Fibroblast of skin of right quadriceps (primary cell): ENCODE measurements at places on chromosomes 12 and 14.

DNA sequence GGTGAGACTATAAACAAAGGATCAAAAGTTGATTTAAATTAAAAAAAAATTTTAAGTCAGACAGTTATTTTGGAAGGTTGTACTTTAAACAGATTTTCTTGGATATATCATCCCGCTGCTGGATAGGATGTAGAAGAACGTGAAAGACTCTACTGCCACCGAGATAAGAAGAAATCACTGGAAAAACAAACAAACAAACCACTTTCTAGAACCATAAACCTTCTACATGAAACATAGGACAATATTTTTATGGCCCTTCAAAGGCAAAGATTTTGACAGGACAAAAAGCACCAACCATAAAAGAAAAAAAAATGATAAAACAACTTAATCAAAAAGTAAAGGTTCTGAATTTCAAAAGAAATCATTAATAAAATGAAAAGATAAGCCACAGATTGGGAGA, 268.2 kb upstream of the DAAM1 start:
- DNase-seq = no peak

GRCh38 chr12:47819138-47819895, 386 bp downstream of the HDAC7 start:
- DNase-seq = no peak

- DNase-seq = no peak
These were observed 535.6 kb upstream of the ATP2B1 start for GRCh38 chr12:90244232-90244631.

DNA sequence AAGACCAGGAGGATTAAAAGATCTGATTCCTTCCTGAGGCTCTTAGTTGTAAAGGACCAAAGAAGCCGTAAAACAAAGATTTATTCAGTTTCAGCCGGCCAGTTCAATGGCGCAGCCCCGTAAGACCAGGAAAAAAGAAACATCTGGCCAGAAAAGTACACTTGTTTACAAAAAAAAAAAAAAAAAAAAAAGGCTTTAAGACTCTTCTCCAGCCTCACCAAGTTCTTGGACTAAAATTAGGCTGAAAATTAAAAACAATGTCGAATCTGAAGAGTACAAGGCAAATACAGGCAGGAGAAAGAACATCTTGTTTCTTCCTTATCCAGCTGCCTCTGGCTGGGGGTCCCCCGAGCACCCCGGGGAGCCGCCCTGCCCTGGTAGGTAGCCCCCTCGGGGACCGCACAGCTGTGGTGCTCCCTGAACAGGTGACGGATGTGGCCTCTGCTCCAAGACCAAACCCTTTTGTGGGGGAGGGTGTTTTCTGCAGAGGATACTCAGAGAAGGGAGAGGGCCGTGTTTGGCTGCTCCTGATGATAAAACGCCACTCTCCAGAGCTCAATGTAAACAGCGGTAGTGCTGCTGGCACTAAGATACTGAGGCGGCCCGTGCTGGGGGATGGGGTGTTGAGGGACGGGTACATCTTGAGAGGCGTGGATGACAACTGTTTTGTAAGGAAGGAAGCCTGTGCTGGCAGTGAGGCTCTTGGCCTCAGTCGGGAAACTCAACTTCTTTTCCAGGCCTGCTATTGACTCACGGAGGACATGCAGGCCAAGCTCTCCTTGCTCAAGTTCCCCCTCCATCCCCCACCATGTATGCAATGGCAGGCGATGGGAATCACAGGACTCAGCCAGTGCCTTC, 201.0 kb upstream of the DIO3 start:
- no peak for DNase-seq

- DNase-seq = no peak
These were observed 60.9 kb downstream of the MAP3K9 start for GRCh38 chr14:70748422-70748821.

DNA sequence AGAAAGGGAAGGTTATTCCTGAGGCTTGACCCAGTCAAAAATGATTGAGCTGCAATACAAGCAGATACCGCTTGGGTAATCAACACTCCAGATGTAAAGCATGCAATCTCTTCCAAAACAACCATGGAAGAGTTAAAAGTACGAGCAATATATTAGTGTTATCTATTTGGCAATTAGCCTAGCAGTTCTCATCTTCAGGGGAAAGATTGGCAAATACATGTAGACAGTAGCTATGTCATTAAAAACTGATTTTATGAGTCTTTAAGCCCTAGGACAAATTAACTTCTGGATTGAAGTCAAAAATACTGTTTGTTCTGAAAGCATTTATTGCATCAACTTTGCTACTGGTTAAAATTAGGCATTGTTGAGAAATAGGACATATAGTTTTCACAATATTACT, 9.3 kb upstream of the GYS2 start:
- DNase-seq = no peak

DNA sequence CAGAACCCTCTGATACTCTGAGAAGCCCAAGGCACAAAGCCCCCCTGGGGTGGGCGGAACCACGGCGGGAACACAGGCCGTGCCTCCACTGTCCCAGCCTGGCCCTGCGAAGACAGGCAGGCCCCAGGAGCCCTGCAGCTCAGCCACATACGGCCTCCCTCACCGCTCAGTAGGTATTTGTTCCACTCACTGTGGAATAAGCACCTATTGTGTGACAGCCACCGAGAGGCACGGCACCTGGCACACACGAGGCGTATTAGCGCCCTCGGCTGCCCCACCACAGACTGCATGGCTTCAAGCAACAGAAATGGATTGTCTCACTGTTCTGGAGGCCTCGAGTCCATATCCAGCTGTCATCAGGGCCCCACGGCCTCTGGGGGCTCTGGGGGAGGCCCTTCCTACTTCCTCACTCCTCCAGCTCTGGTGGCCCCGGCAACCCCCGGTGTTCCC, 66.3 kb downstream of the NCOR2 start:
- DNase-seq = no peak

DNA sequence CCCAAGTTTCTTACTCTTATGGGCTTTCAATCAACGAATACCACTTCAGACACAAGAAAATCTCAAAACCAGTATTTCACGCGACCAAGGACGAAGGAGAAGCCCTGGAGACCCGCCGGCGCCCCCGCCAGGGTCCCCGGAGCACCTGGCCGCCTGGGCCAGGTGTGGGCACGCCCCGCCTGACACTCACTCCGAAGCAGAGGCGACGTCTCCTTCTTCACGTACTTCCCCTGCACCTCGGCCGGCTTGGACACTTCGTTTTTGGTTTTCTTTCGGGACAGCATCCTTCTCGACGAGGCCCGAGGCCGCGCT, 466 bp downstream of the SAV1 start:
- DNase-seq = no peak

GRCh38 chr14:99532310-99532709, 51.1 kb downstream of the CCNK start:
- DNase-seq = no peak

GRCh38 chr12:47088021-47088944, 8.5 kb upstream of the AMIGO2 start:
- peak; percentile 39 for DNase-seq

DNA sequence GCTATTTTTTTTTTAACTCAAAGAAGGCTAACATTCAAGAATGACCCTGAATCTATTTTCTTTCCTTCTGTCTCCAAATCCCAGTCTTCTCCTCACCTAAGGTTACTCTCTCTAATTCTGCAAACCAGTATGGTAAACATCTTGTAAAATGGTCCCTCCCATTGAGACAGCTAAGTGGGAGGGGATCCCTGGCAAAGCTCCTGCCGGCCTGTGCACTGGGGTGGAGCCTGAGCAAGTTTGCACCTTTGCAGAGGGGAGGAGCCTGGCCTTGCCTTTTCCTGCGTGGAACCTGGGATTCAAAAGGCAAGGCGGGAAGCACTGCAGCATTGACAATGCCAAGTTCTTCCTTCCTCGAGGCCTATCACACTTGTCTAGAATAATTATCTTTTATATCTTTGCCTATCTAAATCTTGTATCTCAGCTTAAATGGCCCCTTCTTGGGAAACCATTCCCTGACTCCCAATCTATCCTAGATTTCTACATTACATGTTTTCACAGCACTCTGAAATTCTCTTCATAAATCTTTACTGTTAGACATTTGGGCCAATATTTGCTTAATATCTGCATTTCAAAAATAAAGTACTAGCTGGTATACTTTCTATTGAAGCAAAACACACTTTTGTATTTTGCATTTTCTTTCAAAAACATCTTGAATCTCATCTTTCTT, 83.0 kb downstream of the EPS8 start:
- DNase-seq = no peak

- DNase-seq = no peak
These were observed 718 bp downstream of the PACS2 start for GRCh38 chr14:105315211-105315721.

GRCh38 chr14:103230021-103230420, 104.0 kb upstream of the EIF5 start:
- no peak for DNase-seq

DNA sequence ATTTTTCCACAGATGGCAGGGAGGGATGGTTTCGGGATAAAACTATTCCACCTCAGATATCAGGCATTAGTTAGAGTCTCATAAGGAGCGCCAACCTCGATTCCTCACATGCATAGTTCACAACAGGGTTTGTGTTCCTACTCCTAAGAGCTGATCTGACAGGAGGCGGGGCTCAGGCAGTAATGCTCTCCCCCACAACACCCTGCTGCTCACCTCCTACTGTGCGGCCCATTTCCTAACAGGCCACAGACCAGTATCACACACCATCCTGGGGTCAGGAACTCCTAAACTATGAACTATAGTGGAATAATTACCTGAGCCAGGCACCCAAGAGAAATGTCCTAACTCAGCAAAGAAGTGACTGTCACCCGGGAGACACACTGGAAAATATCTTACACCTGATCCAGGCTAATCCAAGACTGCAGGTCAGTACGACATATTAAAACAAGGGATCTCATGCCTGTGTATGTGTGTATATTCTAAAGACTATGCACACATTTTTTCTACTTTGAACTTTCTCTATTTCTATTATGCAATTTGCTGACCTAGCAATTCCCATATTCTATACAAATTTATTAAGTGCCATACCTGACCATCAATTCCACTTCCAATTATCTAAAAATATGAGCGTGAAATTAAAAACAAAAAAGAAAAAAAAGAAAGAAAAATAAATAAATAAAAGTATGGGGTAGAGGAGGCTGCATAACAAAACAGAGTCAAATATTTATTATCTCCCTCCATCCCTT, 4.7 kb downstream of the NAA25 start:
- DNase-seq = no peak

DNA sequence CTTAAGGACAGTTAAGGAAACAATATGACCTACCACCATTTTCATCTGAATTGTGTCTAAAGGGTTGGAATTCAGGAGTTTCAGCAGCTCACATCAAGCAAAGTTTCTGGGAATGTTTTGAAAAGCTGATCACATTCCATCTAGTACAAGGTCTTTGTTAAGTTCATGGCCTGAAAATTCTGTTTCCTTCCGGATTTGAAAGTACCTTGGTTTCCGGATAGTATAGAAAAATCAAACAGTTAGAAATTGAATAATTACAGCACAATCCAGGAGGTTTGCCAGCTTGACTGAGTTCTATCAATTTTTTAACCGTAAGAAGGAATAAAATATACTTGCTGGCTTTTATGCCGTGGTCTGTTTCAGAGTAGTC, 136.5 kb downstream of the HMGA2 start:
- DNase-seq = no peak

- no peak for DNase-seq
These were observed 23.3 kb downstream of the AHNAK2 start for GRCh38 chr14:104954746-104955395.

DNA sequence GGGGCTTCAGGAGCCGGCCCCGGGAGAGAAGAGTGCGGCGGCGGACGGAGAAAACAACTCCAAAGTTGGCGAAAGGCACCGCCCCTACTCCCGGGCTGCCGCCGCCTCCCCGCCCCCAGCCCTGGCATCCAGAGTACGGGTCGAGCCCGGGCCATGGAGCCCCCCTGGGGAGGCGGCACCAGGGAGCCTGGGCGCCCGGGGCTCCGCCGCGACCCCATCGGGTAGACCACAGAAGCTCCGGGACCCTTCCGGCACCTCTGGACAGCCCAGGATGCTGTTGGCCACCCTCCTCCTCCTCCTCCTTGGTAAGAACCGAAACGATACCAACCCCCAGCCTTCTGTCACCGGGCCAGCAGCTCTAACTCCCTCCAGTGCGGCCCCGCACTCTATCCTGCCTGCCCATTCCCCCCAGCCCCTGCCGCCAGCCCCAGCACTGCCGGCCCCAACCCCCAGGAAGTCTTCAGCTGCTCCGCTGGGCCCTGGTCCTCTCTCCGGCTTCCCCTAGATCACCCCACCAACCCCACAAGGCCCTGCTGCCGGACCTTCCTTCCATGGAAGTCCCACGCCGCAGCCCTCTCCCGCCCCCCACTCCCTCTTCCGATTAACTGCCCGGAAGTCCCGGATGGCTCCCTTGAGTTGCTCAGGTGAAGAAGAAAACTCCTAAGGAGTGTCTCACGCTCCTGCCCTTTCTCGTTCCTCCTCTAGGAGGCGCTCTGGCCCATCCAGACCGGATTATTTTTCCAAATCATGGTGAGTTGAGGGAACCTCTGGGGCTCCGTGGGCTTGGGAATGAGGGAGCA, 693 bp downstream of the LRP10 start:
- peak; percentile 79 for DNase-seq

GRCh38 chr12:109621901-109622364, 48.3 kb downstream of the MVK start:
- DNase-seq = no peak

DNA sequence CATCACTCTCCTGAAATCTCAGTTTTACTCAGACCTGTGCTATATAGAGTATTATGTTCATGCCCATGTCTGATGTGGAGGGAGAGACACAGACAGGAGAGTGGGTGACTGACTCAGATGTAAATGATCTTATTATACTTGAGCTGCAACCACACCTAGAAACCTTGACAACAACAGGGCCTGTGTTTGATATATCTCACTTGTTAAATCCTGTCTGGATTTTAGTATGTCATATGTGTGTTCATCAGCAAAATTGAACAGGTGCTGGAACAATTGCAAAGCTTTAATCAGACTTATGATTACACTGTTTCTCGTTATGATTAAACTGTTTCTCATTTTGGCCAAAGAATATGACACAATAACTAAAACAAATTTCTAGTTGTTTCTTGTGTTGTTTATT, 37.7 kb downstream of the DIP2B start:
- DNase-seq = peak; percentile 36

DNA sequence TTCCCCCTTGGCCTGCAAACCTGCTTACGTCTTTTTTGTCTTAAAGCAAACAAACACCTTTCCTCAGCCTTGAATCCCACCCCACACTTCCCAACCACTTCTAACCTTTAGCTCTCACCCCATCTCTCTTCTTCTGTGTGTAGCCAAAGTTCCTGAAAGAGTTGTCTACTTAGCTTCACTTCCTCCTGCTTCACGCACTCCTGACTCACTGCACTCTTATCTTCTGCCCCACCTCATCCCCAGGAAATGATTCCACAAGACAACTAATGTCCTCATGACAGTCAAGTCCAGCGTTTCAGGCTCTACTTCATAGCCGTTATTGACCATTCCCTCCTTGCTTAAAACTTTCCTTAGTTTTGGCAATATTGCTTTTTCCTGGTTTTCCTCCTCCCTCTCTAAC, 22.4 kb downstream of the EIF2B2 start:
- DNase-seq = no peak

GRCh38 chr12:32811686-32812392, 56.1 kb upstream of the YARS2 start:
- DNase-seq = no peak

GRCh38 chr12:14906114-14906513, 20.5 kb upstream of the MGP start:
- no peak for DNase-seq
